Activated CD8-positive, alpha-beta T cell treated with anti-CD3 and anti-CD28 coated beads for 36 hours (primary cell): ENCODE measurements at places on chromosomes 16 and 17. TPM values are rescaled to one million over a fixed set of nuclear protein-coding genes. Genes with fewer than 3 reads are reported as not detected.

The OR2C1 gene
- total RNA-seq = not detected

The TM4SF5 gene
- total RNA-seq = not detected

The ATP2C2 gene
- not detected for total RNA-seq

The ZNF500 gene
- total RNA-seq = 12.8 TPM
